ENCODE measurements at places on chromosomes 16 and 17.

DNA sequence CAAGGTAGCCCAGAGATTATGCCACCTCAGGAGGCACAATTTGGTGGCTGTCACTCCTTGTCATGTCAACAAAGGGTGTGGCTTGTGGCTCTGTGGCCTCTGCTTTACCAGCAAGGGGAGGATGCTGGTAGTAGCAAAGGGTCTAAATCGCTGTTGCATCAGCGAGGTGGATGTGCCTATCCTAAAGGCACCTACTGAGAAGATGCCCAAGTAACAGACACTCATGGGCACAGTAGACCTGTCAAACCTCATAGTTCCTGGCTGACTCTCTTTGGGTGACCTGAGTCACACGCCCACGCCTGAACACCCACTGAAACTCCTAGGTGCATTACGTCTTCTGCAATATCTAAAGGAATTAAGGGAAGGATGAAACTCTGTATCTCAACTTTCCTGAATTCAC is 139.5 kb downstream of the PRKCB start:
- no peak for DNase-seq

GRCh38 chr16:7849841-7850240 is 517.2 kb downstream of the RBFOX1 start:
- no peak for DNase-seq

- no peak for DNase-seq
Measured at GRCh38 chr17:75227729-75228128, 22.2 kb downstream of the NUP85 start.

- DNase-seq: no peak
Measured at GRCh38 chr17:17181666-17182597, 24.2 kb downstream of the PLD6 start.

GRCh38 chr17:42653179-42654124 is 5.6 kb upstream of the TUBG2 start:
- DNase-seq: peak; percentile 90

GRCh38 chr17:36008998-36009665 is 7.8 kb upstream of the CCL15 start:
- no peak for DNase-seq

DNA sequence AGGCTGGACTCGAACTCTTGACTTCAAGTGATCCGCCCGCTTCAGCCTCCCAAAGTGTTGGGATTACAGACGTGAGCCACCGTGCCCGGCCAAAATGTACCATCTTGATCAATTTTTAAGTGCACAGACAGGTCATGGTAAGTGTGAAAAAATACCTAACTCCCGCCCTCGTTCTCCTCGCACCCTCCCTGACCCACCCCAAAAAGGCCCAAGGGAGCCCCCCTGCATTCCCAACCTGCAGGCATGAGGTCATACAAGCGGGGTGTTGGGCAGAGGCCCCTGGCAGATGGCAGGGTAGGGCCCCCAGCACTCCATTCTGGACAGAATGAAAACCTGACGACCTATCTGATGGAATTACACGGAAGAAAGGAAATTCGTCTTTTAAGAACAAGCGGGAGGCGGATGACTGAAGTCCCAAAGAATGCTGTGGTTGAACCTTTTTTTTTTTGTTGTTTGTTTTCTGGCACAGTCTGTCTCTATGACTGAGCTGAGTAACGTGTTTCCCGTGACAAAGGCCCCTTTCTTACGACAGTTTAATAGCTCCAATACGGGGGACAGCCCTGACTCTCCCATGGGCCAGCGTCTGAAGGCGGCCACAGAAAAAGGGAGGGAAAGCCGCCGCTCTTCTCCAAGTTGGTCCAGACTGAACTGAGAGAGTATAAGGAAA is 376.4 kb downstream of the SLC39A11 start:
- DNase-seq: peak; percentile 88

DNA sequence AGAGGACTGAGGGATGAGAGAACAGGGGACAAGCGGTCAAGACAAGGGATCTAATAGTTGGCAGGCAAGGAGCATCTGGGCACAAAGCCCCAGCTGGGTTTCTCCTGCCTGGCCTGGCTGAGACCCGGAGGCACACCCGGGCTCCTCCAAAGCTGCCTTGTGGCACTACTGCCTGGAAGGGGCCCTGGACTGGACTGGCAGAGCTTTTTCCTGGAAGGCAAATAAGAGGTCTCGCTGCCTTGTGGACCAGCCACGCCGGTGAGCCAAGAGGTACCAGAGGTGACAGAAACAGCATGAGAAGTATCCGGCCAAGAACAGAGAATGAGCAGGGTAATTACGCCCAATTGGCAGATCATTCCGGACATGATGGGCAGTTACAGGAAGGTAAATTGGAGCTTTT is 64.6 kb downstream of the GTF3C1 start:
- DNase-seq: no peak

GRCh38 chr17:49031965-49032928 is 35.1 kb downstream of the IGF2BP1 start:
- peak; percentile 91 for DNase-seq

DNA sequence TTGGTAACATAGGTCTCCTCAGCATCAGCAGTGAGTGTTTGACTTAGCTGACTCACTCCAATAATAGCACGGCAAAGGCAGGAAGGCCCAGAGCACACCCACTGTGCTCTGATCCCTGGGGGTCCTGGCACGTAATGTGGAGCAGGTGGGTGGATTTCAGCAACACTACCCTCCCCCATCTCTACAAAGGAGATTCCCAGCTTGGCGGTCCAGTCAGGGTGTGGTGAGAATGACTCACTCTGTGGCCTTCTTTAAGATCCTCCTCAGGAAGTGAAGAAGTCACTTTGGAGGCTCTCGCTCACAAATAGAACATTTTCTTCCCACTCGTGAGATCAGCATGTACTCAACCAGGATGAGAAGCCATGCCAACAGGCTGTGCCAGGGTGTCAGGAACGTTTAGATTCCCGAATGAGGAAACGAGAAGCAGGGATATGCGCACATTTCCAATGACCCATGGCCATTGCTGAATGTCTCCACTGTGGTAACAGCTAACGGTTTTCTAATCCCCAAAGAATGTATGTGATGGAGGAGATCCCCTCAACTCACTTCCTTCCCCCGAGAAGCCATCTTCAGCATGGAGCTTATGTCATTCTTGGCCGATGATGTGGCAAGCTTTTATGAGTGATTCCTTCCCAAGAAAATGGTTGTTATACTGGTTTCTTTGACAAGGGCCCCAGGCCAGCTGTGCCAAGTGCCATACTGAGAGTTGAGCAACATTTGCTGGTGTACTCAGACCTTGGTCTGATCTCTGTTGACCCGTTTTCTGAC is 365.2 kb downstream of the C16orf95 start:
- DNase-seq: peak; percentile 96

- peak; percentile 62 for DNase-seq
Measured at GRCh38 chr17:68053231-68054013, 17.9 kb downstream of the KPNA2 start.

DNA sequence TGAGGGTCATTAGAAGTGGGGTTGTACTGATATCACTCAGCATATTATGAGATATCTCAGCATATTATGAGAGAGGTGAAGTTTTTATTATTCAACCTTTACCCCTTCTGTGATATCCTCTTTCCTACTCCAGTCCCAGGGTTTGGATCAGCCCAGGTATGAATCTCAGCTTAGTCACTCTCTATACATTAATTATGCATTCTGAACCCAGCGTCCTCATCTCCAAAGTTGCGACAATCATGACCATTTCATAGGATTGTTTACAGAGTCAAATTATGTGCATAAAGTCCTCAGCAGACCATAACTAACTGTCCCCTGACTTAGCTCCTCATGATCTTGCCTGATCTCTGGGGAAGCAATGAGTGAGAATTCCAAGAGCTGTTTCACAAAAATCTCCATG is 20.5 kb upstream of the BLMH start:
- DNase-seq: no peak
